Chondrocyte (in vitro differentiated cells): ENCODE measurements at places on chromosomes 12 and 14.

GRCh38 chr14:83491091-83491490, 1957.4 kb upstream of the SEL1L start:
- DNase-seq: no peak

DNA sequence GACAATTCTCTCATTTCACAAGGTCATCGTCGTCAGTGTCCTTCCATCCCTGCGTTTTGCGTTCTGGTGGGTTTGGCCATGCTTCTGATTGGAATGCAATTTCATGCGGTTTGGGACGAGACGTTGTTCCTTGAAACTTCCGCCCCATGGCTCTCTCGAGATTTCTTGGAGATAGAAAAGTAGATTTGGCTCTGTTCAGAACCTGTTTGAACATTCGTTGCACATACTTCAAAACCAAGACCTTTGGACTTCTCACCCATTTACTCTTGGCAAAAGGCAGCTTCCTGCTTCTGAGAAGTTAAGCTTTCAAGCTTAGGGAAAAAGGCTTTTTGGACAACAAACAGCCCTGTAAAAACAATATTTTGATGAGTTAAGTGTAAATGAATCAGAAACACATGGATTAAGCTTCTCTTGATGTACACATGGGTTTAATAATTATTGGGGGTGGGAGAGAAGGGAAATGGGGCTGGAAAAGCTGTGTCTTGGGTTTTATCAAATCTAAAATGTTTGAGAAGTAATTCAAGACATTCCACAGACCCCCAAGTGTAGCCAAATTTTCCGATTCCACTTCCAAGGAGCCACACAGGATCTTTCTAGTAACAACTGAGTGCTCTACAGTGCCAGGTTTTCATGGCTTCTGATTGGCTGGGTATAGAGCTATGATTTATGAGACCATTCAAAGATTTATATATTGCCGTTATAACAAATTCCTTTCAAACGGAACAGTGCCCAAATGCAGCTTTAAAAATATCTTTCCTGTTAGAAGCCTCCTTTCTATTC, 467.2 kb downstream of the MED13L start:
- DNase-seq: no peak

DNA sequence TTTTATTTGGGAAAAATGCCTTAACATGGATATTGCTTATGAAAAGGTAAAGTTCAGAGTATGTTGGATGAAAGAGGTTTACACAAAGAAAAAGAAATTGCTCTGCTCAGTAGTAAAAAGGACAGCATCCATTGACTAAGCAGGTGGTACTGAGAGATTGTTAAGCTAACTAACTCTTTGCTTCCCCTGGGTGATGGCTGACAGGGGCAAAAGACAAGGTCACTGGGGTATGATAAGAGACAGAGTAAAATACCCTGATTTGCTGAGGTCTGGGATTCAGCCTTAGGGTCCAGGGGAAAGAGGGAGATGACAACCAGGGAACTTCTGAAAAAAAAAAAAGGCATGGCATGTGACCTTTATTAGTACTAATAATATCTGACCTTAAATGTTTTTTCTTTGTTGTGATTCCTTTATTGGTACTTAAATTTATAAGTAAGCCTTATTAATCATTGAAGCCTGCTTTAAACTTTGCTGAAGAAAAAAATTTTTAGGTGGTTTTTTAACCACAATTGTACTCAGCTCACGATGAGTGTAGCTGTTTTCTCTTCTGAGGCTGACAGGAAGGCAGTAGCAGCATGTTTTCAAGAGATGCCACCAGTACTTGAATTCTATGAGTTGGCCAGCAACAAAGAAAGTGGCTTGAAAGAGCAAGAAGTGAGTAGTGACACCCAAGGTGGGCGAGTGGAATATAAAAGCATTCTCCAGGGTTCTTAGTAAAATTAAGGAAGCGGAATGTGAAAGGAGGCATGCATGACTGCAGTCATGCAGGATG, 43.7 kb upstream of the KITLG start:
- DNase-seq: no peak

GRCh38 chr14:88128816-88129215, 123.9 kb downstream of the GPR65 start:
- no peak for DNase-seq

DNA sequence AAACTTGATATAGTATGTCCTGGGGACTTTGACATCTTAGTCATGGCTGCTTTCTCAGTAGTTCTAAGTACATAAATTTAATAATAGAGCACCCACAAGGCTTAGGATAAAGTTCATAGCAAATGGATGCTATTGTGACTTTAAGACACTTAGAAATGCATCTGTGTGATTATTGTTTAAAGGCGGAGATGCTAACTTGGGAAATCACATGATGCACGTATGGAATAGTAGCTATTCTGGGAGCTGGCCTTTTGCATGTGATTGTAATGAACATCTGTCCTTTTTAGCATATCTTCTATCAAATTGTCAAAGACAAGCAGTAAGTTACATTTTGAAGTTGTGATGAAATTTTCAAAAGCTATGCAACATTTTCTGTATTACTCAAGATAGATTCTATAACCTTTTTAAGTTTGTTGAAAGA, 46.7 kb upstream of the ATP2A2 start:
- no peak for DNase-seq

GRCh38 chr14:103298620-103299019, 35.4 kb upstream of the EIF5 start:
- no peak for DNase-seq

DNA sequence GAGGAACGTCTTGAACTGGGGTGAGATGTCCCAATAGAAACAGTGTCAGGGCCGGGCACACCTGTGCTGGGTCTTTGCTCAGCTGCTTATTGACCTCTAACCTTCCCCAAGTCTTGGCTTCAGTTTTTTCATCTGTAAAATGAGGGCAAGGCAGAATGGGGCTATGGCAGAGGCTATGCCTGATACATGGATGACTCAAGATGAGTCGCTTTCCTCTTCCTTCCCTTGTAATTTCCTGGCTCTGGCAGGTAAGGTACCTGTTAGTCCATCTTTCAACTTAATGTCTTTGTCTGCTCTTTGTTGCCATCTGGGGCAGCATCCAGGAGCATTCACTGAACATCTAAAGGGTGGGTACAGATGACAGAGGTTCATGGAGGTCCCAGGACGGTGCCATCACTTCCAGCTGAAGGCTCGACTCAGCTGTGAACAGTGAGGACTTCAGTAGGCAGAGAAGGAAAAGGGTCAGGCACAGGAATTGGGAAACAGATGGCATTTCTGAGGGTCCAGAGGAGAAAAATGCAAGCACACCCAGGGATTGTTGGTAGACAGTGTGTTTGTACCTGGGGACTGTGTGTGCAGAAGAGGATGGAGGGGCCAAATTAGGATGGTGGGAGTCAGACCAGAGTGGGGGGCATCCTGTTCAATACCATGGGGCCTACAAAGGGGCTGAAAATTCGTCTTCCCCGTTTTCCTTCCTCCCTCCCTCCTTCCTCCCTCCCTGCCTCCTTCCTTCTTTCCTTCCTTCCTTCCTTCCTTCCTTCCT, 268.3 kb downstream of the VRK1 start:
- DNase-seq: no peak

DNA sequence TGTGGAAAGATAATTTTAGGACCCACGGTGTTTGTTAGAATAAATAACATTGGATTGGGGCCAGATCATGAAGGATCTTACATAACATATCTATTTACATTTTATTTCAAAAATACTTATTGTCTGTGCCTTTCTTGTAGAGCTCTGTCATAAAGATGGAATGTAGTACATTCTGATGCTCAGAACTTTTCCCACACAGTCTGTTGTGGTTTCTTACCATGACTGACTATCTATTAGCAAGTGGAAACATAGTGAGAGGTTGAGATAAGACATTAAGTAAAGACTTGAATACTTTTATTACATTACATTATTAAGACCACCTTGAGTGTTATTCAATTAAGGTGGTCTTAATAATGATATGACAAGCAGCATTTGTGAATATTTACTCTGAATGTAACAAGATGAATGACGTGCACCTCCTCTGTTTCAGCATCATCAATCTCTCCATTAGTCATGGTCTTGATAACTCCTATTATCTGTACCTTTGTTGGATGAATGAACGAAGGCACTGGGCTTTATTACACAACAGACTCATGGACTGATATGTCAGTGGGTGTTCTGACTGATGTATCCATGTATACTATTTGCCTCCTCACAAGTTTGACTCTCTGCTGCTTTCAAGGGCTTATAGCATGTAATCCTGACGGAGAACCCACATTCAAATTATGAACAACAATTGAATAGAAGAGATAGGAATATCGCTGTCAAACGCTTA, 883.0 kb upstream of the FLRT2 start:
- no peak for DNase-seq

DNA sequence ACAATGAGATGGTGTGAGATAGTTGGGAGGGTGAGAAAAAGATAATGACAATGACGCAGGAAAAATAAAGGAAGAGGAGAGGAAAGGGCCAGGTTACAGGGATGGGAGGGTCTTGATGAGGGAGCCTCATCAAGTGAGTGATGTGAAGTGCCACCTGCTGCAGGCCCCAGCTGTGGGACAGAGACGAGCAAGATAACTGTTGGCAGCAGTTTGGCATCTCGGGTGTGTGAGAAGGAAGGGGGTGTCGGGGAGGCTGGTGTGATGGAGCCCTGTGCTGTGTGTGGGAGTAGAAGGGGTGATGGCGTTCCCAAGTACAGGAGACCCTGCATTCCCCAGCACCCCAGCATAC, 11.4 kb upstream of the TAC3 start:
- DNase-seq: no peak

- no peak for DNase-seq
Measured at GRCh38 chr14:77022236-77022852, 6.2 kb downstream of the IRF2BPL start.

GRCh38 chr12:110585231-110585799, 2.2 kb upstream of the PPTC7 start:
- DNase-seq: no peak

DNA sequence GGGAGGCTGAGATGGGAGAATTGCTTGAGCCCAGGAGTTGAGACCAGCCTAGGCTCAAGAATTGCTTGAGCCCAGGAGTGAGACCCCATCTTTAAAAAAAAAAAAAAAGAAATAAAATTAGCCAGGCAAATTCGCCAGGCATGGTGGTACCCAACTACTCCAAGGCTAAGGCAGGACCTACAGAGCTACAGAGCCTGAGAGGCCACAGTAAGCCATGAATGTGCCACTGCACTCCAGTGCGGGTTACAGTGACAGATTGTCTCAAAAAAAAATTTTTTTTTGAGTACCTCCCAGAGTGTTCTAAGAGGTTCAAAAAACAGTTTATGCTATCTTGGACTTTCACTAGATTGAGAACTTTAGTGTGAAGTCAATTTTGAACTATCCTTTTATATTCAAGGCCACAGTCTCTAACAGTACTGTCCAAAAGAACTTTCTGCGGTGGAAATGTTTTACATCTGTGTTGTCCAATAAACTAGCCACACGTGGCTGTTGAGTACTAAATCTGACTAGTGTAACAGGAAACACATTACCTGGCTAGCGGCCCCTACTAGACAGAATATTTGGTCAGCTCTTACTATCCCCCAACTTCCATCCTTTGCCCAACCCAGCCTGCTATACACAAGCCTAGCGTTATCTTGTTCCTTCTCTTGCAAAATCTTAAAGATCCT, 2.4 kb downstream of the RPL36AL start:
- DNase-seq: no peak

DNA sequence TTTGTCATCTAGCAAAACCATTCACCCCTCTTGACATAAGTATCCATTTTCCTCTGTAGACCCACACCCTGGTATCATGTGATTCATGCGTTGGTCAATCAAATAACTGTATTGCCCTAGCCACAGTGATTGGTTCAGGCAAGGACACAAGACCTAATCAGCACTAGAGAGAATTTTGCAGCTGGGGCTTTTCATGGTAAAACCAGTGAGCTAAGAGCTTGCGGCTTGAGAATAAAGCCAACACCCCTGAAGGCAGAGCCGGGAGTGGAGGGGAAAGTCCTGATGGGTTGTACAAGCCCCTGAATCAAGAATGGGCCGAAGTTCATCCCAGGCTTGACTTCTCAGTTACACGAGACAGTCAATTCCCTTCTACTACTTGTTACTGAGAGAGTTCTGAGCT, 33.2 kb upstream of the LTBP2 start:
- no peak for DNase-seq

DNA sequence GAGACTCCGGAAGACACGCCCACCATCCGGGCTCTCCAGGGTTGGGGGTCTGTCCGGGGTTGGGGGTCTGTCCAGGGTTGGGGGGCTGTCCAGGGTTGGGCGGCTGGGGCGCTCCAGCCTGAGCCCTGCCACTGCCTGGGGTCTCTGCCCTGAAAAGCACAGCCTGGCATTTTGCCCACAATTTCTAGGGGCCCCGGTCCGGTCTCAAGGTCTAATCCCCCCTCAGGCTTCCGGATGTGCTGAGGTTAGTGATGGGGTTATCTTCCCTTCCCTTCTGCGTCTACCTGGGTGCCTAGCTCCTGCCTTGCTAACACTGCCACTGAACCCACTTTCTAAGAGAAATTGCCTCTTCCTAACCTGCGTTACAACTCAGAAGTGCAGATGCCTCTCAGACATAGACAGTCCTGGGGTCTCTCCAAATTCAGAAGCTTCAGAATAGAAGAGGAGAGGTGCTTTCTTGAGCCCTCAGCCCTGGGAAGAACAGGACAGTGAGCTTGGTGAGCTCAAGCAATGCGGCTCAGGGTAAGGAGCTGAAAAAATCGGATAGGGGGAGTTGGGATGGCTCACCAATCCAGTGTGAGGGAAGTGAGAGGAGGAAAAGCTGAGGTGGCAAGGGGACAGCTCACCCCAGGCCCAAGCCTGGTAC, 5.7 kb downstream of the LHX5 start:
- DNase-seq: no peak

- peak; percentile 91 for DNase-seq
Measured at GRCh38 chr12:55974308-55974730, 441 bp downstream of the RAB5B start.

DNA sequence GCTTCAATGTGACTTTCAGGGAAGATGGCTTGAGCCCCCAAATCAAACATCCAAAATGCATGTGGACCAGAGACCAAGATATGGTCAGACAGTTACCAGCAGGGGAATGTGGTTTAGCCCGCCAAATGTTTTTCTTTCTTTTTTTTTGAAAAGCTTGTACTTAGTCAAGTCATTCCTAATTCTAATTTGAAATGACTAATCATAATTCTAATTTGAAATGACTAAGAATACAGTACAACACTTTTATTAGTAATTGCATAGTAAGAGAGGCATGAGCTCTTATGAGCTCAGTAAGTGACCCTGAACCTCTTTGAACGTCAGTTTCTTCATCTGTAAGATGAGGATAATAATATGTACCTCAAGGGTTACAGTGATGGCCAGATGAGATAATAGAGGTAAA, 72.4 kb downstream of the HECTD4 start:
- DNase-seq: no peak

DNA sequence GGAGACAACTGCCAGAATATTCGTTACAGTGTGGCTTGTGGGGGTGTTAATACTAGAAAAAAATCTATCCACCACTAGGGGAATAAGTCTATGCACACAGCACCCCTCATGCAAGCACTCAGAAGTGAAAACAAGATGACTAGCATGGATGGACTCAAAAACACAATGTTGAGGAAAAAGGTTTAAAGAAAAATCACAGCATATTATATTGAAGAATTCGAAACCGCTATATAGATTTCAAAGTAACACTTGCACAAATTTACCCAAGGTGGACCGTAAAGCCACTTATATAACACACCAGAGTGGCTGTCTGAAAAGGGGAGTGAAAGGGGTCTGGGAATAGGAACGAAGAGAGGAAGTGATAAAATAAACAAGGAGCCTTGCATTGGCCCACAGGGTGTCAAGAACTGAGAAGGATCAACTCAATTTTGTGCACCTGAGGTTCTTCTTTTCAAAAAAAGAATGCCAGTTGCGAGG, 544 bp downstream of the ABCD4 start:
- DNase-seq: no peak
